NCI-H460 (cell line): ENCODE measurements at places on chromosomes 5 and 9. TPM values are rescaled to one million over a fixed set of nuclear protein-coding genes. Genes with fewer than 3 reads are reported as not detected.

Gene SCGB3A1
- total RNA-seq = not detected in 2 replicates

Gene CDX1
- total RNA-seq = not detected in 2 replicates

Gene ANKRD31
- 0.14 and 0.17 TPM in 2 replicates for total RNA-seq

DNA sequence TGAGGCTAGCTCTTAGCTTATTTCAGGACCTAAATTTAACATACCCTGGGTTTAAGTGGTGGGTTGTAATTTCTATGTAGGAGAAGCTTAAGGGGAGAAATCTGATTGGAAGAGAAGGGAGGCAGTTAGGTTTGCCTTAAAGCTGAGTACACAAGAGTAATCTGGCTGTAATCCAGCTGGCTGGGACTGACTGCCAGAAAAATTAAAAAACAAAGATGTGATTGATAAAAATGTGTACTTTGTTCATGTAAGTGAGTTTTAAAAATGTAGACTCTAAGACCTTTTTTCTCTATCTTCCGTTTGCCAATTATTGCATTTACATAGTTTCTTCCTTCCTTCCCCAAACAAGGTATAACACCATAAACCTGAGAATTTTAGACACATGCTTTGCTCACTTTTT is 17.5 kb upstream of the MSMP start:
- DNase-seq = no peak

Gene PLAC8L1
- total RNA-seq = not detected in 2 replicates

DNA sequence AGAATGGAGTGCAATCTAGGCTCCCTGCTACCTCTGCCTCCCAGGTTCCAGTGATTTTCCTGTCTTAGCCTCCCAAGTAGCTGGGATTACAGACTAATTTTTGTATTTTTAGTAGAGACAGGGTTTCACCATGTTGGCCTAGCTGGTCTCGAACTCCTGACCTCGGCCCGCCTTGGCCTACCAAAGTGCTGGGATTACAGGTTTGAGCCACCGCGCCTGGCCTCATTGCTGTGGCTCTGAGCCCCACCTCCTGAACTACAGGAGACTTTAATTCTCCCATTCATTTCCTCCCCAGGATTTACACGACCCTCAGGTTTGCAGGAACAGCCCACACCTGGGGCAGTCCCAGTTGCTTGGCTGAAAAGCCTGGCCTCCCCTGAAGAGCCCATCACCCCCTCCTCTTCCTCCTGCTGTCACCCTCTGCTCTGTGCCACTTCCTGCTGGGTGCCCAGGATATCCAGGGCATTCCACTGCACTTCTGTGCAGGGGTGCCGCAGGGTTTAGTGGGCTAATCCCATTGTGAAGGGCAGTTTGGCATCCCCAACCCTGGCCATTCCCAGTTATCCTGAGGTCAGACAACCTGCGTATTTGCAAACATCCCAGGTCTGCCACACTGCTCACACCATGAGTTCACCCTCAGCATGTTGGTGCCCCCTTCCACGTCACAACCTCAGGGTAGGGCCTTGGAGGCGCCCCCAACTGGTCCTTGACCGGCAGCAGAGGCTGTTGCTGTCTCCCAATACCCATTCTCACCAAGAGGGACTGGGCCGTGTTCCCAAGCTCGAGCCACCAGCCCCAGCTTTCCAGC is 265.0 kb upstream of the IRX4 start:
- no peak for DNase-seq

DNA sequence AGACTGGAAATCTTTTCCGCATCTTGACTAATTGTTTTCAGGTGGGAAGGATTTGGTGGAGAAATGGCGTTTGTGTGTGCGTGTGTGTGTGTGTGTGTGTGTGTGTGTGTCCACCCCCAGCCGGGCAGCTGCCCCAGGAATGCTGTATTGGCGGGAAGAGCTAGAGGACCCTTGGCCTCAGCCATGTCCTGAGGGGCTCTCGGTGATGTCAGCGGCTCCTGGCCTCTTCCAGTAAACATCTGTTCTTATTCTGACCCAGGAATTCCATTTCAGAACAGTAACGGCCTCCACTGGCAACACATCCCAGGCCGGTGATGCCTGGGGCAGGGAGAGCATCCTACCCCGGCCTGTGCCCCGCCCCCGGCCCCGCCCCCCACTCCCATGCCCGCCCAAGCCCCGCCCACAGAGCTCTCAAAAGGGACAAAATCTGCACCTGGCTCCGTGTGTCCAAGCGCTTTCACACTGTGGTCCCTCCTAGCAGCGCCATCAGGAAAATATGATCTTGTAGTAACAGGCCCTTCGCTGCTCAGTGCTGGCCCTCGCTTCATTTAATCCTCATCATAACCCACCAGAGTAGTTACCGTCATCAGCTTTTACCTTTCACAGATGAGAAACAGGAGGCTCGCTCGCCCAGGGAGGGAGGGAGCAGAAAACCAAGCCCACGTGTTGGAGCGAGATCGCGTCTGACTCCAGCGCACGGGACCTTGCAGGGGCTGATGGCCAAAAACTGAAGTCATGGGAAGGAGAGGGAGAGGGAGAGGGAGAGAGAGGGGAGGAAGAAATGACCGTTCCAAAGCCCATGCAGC is 18.9 kb downstream of the ADAMTS2 start:
- no peak for DNase-seq

- DNase-seq = no peak
Observed at GRCh38 chr5:142320430-142320738, 4.4 kb downstream of the SPRY4 start.

DNA sequence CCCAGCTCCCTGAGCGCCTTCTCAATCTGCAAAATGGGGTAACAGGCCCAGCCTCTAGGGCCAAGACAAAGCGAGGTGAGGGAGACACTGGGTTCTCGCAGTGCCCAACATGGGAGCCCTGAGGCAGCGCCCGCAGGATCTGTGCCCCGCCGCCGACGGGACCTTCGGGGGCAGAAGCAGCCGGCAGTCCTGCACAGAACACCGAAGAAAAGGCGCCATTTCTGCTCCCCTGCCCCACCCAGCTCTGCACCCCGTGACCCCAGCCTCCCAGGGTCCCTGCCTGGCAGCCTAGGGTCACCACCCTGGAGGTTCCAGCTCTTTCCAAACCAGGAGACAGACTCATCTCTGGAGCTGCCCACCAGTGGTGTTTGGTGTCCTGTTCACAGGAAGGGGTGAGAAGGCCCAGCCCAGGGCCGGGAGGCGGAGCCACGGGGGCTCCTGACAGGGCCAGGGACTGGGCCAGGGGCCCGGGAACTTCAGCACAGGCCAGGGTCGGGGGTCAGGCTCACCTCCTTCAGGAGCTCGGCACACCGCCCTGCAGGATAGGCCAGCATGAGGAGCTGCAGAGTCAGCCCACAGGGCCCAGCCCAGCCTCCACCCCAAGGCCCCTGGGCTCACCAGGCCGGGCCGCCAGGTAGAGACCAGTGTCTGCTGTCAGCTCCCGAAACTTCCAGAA is 3.3 kb downstream of the LCN8 start:
- DNase-seq = no peak

Gene NEUROG1
- not detected in 2 replicates for total RNA-seq

- DNase-seq = no peak
Observed at GRCh38 chr9:94010980-94011533, 55.9 kb upstream of the BARX1 start.

GRCh38 chr5:11468334-11469039 is 435.8 kb downstream of the CTNND2 start:
- DNase-seq = no peak

Gene PDGFRB
- 1.7 and 2.4 TPM in 2 replicates for total RNA-seq

GRCh38 chr5:180105827-180106312 is 34.3 kb upstream of the RNF130 start:
- DNase-seq = peak; percentile 50

- DNase-seq = no peak
Observed at GRCh38 chr5:63293317-63293716, 668.9 kb downstream of the HTR1A start.

Gene NKD2
- total RNA-seq = 3.3 and 5.0 TPM in 2 replicates

Gene GALNT12
- total RNA-seq = 8.6 and 8.8 TPM in 2 replicates

DNA sequence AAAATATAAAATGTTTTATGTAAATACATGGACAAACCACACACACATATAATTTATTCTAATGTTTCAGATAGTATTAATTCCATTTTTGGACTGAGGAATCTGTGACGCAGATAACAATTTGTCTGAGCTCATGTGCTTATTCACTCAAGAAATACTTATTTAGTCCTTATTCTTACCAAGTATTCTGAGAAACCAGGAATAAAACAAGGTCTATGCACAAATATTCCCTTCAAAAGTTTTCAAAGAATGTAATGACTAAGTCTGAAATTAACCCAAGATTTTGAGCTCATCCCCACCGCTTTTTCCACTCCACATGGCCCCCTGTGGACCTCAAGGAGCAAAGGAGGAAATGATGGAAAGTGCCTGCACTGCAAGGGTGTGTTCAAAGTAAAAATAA is 1022.3 kb downstream of the EFNA5 start:
- no peak for DNase-seq

GRCh38 chr5:89064736-89065135 is 181.8 kb upstream of the MEF2C start:
- no peak for DNase-seq

GRCh38 chr5:68459093-68459809 is 243.7 kb downstream of the PIK3R1 start:
- DNase-seq = no peak

DNA sequence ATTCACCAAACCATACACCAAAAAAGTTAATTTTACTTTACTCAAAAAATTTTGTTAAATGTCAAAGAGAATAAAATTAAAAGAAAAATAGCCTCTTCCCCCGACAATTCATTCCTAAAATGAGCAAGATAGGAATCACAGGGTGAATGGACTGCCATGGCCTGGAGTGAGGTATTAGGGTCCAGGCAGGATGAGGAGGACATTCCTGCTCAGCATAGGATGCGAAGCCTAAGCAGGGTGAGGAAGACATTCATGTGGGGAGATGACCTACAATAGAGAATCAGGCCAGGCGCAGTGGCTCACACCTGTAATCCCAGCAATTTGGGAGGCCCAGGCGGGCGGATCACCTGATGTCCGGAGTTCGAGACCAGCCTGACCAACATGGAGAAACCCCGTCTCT is 8.4 kb downstream of the NUDCD2 start:
- no peak for DNase-seq

Gene PLPP7
- total RNA-seq = 0.10 and 0.14 TPM in 2 replicates

GRCh38 chr9:118954857-118955256 is 414.4 kb downstream of the BRINP1 start:
- DNase-seq = no peak

GRCh38 chr5:116130471-116130870 is 45.6 kb downstream of the COMMD10 start:
- DNase-seq = no peak

GRCh38 chr5:163809473-163809872 is 304.1 kb downstream of the MAT2B start:
- DNase-seq = no peak

GRCh38 chr9:89576404-89576839 is 28.4 kb upstream of the GADD45G start:
- DNase-seq = peak; percentile 26

Gene DMRT2
- not detected in 2 replicates for total RNA-seq

GRCh38 chr5:44885903-44886302 is 77.2 kb downstream of the MRPS30 start:
- no peak for DNase-seq

DNA sequence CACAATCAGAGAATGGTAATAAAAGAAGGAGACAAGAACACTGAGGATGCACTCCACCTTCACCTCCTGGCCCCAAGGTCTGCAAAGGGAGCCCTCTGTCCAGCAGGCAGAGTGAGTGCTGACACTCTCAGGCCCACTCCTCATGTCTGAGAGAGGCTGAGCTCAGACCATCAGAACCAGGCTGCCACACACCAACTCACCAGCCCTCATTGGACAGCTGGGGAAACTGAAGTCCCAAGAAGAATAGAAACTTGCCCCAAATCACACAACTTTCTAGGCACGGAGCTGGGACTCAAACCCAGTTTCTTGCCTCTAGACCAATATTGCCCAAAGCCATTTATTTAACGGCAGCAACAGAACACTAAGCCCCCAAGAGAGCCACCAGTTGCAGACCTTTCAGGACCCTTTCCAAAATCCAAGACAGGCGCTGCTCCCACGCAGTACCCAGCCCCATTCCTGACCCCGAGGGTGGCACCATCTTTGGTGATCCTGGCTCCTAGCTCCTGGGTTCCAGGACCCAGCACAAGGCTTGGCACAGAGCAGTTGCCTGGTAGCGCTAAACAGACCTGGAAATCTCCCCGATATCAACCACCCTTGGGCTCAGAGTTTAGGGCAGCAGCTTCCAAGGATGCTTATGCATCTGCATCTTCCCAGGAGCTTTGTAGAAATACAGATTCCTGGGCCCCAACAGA is 192.4 kb downstream of the GABBR2 start:
- no peak for DNase-seq

Gene TMED7
- total RNA-seq = 85.6 and 89.4 TPM in 2 replicates

DNA sequence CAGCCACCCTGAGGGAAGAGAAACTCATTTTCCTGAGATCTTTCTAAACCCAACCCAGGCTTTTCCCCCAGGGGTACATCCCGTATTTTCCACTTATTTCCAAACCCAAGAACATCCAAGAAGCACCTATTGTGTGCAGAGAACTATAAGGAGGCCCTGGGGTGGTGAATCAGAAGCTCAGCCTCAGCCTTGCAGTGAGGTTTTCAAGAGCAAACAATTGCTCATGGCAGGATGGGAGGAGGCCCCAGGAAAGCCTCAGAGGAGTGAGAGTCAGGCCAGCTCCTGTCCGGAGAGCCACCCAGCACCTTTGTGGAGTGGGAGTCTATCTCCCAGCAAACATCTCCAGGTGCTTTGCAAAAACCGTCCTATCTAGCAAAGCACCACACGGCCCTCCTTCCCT is 19.2 kb downstream of the NIPAL4 start:
- DNase-seq = no peak

DNA sequence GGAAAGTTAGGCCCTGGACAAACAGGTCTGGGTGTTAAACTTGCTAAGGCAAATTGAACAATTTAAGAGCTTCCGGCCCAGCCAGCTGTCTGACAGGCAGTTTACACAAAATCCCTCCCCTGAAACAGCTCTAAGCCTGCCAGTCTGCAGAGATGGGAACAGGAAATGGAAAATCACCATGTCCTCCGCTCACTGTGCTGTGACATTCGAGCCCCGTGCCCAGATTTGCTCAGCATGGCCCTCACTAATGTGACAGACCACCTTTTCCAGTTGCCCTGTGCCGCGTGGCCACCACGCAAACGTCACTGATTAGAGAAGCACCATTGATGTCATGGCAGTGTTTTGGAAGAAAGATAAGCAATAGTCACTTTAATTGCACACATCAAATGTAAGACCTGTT is 41.0 kb downstream of the CCNJL start:
- no peak for DNase-seq

GRCh38 chr5:100900796-100901781 is 2.0 kb downstream of the ST8SIA4 start:
- DNase-seq = peak; percentile 44

Gene TAF1L
- total RNA-seq = not detected in 2 replicates

DNA sequence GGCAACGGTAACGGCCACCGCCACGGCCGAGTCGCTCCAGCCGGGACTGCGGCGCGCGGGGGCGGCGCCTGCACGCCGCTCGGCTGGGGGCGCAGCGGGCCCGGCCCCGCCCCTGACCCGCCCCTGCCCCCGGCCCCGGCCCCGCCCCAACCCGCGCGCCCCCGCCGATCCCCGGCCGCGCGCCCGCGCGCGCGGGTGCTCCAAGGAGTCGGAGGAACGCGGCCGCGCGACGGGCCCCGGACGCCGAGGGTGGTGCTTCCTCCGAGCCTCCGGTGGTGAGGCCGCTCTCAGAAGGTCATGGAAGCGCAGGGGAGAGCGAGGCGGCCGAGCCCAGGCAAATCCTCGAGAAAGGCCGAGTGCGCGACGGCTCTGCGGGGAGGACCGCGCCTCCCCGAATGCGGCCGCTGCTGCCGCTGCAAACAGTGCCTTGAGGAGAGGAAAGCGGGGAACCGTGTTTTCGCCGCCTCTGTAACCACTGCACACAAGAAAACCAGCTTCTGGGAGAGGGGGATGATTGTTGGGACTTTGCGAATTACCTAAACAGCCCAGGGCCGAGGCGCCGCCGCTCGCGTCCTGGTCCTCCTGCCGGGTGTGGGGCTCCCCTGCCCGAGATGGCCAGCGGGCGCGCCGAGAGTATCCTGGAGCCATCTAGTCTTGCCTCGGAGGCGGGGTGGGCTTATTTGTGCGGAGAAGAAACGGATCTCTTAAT is at the start of gene LIFR:
Gene LIFR, minus strand, starts transcription at position 48 of the 709 bp plus-strand sequence. CDS start 25,999 bp downstream, outside the sequence.
- DNase-seq = peak; percentile 78
